Activated T-helper 2 cell treated with anti-CD3 and anti-CD28 coated beads, Interferon-gamma antibody, Interleukin-2, Interleukin-4, amounts not matched to agents 10 μg/mL and 5 μg/mL and 100 μg/mL, durations not matched to agents 14 hours and 24 hours and 36 hours (primary cell): ENCODE measurements at places on chromosomes 16 and 17.
A peak's percentile ranks its signal among the peaks of the same experiment; 100 is the strongest.

- DNase-seq = no peak
Measured at GRCh38 chr16:72125635-72126428, 32.2 kb downstream of the DHX38 start.

DNA sequence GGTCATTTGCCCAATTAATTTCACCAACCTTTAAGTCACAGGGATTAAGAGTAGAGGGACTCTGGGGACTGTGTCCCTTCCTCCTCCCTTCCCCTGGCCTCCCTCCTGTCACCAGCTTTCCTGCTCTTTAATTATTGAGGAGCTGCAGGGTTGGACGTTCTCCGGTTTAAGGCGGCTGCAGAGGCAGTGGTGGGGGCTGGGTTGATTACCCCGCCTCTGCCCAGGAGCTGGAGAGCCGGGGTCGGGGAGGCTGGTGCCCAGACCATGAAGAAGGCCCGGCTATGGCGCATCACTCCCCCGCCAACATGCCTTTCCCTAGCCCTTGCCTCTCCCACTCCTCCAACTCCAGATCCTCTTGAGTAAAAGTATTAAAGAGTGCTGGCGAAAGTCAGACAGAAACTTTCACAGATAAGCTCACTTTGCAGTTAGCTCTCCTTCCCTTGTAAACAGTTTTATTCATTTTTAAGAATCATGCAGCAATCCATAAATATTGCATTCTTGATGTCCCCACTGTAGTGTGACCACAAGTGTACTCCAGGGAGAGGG is 1.1 kb upstream of the FOXJ1 start:
- no peak for DNase-seq

DNA sequence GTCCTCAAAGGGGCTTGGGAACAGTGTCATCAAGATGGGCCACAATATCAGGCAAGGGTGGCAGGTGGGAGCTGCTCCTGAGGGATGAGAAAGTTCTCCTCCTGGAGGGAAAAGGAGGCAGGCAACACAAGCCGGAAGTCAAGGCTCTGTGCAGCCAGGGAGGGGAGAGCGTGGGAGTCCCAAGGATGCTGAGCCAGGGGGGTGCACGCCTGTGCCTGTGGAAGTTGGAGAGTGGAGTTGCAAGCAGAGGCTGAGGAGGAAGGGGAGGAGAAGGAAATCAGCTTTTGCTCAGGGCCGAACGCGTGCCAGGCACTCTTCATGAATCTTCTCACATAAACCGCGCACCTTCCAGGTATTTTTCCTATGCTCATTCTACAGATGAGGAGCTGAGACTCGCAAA is 7.4 kb upstream of the SLC13A2 start:
- no peak for DNase-seq

DNA sequence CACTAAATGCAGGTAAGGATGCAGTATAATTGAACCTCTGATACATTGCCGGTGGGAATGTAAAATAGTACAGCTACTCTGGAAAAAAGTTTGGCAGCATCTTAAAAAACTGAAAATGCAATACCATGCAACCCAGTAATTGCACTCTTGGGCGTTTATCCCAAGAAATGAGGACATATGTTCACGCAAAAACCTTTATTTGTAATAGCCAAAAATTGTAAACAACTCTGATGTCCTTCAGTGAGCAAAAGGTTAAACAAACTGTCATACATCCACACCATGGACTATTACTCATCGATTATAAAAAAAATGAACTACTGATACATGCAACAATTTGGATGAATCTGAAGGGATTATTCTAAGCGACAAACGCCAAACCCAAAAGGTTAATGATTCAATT is 16.9 kb downstream of the SYNRG start:
- DNase-seq = no peak

GRCh38 chr16:72787514-72788268 is 260.2 kb downstream of the ZFHX3 start:
- DNase-seq = peak; percentile 63

DNA sequence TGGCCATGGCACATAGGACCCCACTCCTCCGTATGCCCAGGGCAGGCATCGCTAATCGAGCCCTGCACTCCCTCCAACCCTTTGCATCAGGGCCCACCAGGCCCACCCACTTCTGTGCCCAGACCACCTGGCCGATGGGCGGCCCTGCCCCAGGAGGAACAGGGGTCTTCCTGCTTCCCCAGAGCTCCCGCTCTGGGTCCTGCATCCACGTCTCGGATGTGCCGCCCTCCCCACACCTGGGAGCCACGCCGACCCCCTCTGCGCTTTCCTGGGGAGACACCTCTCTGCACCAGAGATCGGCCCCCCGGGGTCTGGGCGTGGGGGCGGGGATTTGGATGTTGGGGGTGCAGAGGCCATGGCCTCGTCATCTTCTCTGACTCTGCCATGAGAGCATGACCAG is 21.1 kb upstream of the SSTR5 start:
- no peak for DNase-seq

GRCh38 chr16:797120-797420 is 3.5 kb downstream of the GNG13 start:
- no peak for DNase-seq

GRCh38 chr16:57762365-57763040 is 26.9 kb downstream of the KATNB1 start:
- DNase-seq = no peak

GRCh38 chr17:70716551-70716950 is 547.2 kb downstream of the KCNJ2 start:
- no peak for DNase-seq

DNA sequence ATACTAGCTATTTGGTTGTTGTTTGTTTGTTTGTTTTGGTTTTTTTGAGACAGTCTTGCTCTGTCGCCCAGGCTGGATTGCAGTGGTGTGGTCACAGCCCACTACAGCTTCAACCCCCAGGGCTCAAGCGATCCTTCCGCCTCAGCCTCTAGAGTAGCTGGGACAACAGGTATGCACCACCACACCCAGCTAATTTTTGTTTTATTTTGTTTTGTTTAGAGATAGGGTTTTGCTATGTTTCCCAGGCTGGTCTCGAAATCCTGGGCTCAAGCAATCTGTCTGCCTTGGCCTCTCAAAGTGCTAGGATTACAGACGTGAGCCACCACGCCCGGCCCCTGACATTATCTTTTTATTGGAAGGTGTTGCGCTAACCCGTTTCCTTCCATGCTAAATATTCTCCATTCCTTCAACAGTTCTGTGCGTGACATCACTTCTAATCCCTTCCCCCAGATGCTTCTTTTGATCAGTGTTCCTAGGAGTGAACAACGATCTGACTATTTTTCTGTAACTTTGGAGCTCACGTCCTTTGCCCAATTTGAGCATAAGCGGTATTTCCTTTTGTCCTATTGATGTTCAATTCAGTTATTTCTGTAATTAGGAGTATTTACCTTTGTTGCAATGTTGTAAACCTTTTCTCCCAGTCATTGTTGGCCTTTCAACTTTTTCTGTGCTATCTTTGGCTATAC is 30.2 kb upstream of the EMP2 start:
- DNase-seq = no peak

DNA sequence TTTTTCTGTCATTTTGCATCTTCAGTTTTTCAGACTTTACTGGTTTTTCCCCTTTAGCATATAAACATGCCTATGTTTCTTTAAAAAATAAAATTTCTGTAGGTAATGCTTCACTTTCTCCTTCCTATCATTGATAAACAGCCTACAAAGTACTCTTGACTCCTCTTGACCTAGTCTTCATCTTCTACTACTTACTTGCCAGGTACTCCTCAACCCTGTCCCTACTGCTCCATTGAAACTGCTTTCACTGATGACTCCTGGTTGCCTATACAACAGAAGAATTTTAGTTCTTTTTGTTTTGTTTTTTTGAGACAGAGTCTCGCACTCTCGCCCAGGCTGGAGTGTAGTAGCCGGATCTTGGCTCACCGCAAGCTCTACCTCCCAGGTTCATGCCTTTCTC is 7.0 kb downstream of the DDX42 start:
- no peak for DNase-seq

DNA sequence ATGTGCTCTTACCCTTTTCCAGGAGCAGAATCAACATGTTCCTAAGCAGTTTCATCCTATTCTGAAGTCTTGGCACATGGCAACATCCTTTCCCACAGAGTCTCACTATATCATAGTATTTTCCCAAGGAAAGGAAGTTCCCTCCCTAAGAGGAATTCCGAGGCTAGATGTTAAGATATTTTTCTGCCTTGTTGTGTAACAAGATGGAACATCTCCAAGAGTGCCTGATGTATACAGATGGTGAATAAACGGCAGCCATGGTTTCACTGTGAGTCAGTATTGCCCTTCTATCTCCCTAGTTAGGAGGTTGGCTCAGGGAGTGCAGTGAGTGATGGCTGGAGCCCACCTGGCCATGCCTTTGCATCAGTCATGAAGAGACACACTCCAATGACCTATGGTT is 48.2 kb downstream of the SPACA3 start:
- DNase-seq = no peak
